Stimulated activated naive CD4-positive, alpha-beta T cell (primary cell): ENCODE measurements at places on chromosomes 16 and 17.

DNA sequence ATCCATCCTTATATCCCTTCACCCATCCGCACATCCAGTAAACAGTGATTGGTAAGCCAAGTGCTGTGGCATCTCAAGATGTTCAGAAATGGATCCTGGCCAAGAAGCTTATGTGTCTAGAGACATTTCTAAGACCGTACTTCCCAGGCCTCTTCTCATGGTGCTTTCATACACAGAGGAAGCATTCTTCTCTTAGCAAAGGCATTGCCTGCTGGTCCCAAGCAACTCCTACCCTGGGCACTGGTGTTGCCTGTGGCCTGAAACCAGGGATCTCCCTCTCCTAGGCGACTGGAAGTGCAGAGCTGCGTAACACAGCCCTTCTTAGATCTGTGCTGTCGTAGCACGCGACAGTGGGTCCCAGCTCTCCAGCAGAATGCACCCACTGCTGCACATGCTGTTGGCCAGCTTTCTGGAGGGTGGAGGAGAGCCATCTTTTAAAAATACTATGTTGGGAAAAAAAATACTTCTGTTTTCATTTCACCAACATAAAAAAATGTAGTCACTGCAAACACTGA, 182.9 kb downstream of the CCDC182 start:
- no peak for DNase-seq

GRCh38 chr17:78248051-78248914, 16.9 kb downstream of the TMEM235 start:
- no peak for DNase-seq

- no peak for DNase-seq
Measured at GRCh38 chr17:35068249-35068648, 4.7 kb upstream of the RFFL start.

- peak; percentile 26 for DNase-seq
Measured at GRCh38 chr16:11356573-11357331, 11.5 kb downstream of the RMI2 start.

GRCh38 chr16:70653809-70654771, 7.7 kb downstream of the IL34 start:
- peak; percentile 54 for DNase-seq

DNA sequence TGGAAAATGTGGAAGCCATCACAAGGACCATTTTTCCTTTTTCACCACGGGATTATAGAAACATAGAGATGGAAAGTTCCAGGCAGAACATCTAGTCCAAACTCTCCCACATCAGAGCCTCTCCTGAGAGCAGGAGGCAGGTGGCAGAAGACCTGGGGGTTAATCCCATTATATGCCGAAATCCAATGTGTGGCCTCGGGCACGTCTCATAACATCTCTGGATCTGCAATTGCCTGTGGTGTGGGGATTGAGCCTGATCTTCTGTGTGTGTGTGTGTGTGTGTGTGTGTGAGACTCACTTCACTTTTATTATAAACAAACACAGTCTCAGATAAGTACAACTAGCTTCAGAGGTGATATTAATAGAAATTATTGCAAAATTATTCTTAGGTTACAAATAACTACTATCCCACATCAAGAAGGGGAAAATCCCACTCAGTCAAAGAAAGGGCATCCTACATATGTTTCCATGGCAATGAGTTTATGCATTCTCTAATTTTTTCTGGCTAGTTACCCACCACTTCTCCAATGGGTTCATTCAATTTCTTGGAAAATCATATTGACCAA, 199.1 kb downstream of the FOXL1 start:
- no peak for DNase-seq

- DNase-seq = no peak
Measured at GRCh38 chr17:2852221-2852620, 56.0 kb downstream of the RAP1GAP2 start.

DNA sequence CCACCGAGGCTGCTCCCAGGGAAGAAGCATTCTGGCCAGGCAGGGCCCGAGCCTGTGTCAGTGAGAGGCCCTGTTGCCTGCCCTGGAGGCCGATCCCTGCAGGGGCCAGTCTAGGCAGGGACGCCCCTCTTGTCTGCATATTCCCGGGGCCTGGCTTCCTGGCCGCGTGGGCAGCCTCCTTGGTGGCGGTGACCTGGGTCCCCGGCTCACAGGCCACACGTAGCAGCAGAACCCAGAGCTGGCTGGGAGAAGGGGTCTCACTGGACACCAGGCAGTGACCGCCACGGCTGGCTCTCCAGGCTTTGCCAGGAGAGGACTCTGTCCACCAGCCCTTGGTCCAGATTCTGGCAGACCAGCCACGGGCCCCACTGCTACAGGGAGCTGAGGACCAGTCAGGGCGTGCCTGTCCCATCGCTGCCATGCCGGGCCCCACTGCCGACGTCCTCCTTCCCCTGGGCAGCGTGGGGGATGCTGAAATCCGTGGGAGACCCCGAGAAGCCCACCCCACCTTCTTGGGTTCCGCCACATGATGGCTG, 3.7 kb upstream of the CACNA1H start:
- no peak for DNase-seq

DNA sequence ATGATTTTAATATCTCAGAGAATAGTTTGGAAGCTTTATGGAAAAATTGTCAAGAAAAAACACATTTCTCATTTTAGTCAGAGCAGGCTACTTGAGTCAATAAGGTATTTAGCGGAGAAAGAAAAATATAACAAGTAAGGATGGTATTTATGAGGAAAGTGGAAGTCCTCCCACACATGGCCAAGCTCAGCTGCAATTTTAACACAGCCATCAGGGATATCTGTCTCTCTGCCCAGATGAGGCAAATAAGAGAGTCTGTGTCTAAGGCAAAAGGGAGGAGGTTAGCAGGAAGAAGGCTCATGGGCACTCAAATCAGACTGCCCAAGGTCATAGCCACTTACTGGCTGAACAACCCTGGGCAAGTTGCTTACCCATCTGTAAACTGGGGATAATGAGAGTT, 5.2 kb upstream of the CMTM2 start:
- DNase-seq = no peak

DNA sequence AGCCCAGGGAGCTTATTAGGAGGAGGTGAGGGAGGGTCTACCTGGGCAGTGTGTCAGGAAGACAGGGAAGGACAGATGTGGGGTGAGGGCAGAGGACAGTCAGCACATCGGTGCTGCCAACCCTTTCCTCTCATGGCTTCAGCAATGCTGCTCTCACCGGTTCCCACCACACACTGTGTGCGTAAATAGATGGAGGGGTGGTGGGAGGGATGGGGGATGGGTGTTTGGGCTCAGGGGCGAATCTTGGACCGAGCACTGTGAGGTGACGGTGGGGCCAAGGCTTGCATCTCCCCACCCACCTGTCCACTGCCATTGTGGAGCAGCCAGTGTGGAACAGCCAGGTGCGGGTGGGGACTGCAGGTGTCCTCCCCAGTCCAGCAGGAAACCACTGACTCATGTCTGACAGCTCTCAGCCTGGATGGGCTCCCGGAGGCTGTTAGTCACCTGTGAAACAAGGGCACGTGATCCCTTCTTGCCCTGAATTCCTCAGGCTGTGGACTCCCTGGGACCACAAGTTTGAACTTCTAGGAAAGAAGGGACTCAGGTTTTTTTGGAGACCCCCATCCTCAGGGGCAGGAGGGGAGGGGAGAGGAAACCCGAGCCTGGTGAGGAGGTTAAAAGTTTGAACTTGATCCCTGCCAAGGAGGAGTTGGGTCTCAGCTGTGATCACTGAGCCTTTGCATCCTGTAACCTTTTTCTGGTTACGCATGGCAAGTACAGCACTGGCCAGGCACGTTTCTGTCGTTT, 42.7 kb upstream of the SMPD3 start:
- DNase-seq = no peak

- no peak for DNase-seq
Measured at GRCh38 chr16:84574191-84574590, 43.7 kb downstream of the COTL1 start.

DNA sequence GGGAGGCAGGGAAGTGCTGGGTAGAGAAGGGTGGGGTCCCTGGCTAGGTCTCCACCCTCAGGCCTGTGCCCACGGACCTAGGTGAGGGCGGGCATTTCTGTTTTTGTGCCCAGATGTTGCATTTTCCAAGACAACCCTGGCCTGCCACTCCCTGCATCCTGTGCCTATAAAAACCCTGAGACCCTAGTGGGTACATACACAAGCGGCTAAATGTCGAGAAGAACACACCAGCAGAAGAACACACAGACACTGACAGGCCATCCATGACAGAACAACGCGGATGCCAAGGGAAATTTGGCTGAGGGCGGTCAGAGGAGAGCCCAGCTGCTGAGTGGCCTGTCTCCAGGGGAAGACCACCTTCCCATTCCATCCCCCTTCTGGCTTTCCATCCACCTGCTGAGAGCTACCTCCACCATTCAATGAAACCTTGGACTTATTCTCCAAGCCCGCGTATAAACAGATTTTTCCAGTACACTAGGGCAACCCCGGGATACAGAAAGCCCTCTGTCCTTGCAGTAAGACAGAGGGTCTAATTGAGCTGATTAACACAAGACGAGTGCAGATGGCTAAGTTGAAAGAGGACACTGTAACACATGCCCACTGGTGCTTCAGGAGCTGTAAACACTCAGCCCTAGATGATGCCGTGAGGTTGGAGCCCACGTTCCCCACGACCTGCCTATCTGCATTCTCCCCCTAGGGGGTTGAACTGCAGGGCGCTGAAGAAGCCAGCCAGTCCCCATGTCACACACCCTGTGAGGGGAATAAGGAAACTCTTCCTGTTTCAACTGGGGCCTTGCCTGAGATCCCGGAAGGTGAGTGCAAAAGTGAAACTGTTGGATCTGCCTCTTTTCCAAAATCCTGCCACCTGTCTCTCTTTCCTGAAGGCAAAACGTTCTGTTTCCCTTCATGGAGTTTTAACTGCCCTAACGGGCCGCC, 147.2 kb upstream of the COX10 start:
- DNase-seq = no peak

DNA sequence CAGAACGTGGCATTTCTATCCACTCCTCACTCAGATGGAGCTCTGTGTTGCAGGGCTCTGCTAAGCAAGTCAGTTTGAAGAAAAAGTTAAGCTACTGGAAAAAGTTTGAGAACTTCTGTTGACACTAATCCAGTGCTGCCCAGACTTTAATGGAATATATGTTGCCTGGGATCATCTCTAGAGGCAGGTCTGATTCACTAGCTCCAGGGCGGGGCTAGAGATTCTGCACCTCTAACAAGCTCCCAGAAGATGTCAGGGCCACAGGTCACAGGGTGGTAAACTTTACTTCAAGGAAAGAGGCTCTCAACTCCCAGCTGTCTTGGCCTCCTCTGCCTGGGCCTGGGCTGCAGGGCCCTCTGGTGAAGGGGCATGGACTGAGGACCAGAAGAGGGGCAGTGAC, 6.8 kb downstream of the TTYH2 start:
- DNase-seq = no peak

- no peak for DNase-seq
Measured at GRCh38 chr16:51243936-51244436, 92.9 kb upstream of the SALL1 start.

DNA sequence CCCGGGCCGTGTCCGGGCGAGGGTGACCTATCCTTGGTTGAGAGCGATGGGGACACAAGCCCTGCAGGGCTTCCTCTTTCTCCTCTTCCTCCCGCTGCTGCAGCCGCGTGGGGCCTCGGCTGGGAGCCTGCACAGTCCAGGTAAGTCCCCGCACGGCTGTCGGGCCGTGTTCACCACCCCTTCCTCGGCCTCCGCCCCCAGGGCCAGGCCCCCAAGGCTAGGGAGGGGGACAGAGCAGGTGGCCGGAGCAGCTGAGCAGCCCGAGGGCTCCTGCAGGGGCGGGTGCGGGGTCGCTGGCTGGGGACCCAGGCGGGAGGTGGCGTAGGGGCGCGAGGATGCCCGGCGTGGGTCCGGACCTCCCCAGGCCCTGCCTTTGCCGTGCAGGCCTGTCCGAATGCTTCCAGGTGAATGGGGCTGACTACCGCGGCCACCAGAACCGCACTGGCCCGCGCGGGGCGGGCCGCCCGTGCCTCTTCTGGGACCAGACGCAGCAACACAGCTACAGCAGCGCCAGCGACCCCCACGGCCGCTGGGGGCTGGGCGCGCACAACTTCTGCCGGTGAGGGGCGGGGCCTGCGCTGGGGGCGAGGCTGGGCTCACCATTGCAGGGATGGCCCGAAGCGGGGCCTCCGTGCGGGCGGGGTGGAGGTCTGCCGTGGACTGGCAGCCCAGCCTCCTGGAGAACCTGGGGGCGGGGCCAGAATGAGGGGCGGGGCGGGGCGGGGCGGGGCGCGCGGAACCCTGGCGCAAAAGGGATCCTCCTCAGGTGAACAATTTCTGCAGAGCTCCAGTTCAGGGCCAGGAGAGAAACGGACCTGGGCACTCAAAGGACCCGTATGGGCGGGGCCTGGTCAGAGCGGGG, 631 bp downstream of the KREMEN2 start:
- DNase-seq = peak; percentile 66
